Central memory CD8-positive, alpha-beta T cell (primary cell): ENCODE measurements at places on chromosomes 1 and 21.

GRCh38 chr1:228378090-228378872 is 28.4 kb downstream of the TRIM11 start:
- H3K27me3 ChIP-seq = peaks cover 24% of the 10 kb centered on the region
- peak overlapping the region; percentile 74 for H3K4me3 ChIP-seq
- H3K27ac ChIP-seq = no peak overlapping the region
- no peak for DNase-seq

DNA sequence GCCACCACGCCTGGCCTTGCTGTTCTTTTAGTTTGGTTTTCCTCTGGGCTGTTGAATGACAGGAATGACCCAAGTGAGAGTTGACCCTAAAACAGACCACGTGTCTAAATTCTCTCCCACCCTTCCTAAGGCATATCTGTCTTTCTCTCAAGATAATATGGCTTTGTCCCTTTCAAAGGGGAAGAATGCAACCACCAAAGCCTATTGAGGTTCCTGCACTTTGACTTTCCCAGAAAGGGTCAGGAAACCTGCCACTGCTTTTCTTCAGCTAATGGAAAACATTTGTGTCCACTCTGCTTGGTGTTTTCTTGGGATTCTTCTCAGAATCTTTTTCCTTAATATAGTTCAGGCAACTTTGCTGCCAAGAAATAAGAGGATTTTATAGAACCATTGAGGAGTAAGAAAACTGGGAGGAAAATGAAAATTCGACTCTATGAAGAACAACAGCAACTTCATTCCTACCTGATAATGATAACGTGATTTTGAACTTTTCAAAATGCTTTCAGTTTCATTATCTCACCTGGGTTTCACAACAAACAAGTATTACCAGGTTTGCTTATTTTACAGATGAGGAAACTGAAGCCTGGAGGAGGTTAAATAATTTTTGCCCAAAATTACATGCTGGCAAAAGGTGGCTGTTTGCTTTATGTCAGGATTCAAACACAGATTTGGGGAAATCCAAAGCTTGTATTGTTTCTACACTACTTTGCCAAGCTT is 6.9 kb downstream of the PLPP3 start:
- no peaks in the 10 kb centered on the region for H3K36me3 ChIP-seq
- no peaks in the 10 kb centered on the region for H3K4me1 ChIP-seq
- no peak overlapping the region for H3K27ac ChIP-seq

DNA sequence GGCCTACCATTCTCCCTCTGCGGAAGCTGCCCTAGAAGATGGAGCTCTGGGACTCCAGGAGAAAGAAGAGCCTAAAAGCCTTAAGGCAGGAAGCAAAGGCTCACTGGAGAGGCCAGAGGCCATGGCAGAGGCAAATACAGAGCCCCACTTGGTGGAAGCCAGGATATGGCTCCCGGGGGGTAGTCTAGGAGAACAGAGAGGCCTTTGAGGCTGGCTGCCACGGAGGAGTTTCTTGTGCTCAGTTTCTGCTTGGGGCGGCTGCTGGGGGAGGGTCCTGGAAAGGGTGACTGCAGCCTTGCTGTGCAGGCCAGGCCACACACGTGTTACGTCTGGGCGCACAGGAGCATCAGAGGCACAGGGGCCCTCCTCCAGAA is 5.4 kb downstream of the CC2D1B start:
- no peaks in the 10 kb centered on the region for H3K27me3 ChIP-seq
- no peak for DNase-seq
- H3K36me3 ChIP-seq = peaks cover 60% of the 10 kb centered on the region
- no peak overlapping the region for H3K4me3 ChIP-seq

DNA sequence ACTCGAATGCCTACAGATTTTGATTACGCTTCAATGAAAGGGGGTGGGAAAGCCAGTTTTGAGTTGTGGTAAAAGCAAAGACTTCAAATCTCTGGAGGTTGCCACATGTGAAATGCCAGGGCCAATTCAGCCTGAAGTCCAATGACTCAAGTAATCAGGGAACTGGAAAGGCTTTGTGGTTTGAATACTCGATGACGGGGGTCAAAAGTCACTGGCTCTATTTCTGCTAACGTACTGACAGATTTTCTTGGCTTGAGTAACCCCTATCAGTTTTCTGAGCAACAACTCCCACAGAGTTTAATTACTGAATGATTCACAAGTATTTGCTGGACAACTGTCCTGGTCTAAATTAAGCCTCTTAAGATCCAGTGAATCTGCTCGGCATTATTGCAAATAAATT is 152.2 kb downstream of the SIPA1L2 start:
- no peak overlapping the region for H3K27ac ChIP-seq
- H3K36me3 ChIP-seq = peaks cover 6% of the 10 kb centered on the region
- no peaks in the 10 kb centered on the region for H3K27me3 ChIP-seq
- H3K4me3 ChIP-seq = no peak overlapping the region

DNA sequence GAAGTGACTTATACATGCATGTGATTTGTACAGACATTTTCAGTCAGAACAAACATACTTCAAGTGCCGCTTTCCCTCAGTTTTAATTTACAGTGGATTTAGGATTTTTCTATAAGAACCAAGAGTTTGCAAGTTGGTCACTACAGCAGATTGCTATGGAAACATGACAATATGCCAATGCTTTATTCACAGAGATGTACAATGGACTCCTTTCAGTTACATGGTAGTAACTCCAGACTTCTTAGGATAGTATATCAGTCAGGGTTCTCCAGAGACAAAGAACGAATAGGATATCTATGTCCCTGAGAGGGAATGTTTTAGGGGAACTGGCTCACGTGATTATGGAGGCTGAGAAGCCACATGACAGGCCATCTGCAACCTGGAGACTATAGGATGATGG is 27.4 kb downstream of the IFI44 start:
- no peak overlapping the region for H3K4me3 ChIP-seq
- H3K27me3 ChIP-seq = no peaks in the 10 kb centered on the region
- no peak for DNase-seq
- H3K36me3 ChIP-seq = no peaks in the 10 kb centered on the region
- H3K4me1 ChIP-seq = peaks cover 6% of the 10 kb centered on the region
- no peak overlapping the region for H3K27ac ChIP-seq

DNA sequence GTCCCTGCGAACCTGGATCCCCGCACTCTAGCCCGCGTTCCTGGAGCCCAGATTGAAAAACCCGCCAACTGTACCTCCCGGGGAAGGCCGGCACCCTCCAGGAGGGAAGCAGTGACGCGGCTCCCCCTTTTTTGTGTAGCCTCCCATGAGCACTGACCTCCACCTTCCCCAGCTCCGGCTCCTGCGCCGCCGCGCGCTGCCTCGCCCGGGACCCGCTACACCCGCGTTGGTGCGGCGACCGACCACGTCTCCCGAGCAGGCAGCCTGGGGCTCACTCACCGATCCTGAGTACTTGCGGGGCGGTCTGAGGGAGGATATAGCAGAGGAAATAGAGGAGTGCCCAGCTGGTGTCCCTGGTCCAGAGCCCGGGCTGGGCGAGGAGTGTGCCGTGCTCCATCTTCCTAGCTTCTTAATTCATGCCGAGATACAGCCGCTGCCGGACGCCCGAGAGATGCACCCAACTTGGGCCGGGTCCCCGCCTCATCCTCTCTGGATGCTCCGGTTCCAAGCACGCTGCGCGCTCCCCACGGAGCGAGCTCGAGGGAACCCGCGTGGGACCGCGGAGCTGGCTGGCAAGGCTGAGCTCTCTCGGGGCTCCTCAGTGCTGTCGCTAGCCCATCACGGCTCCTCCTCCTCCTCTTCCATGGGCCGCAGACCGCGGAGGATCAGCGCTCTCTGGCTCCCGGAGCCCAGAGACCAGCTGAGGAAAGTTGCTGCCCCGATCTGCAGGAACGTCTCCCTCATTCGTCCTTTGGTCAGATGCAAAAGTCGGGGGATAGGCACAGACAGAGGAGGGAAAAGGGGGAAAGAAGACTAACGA is 482 bp downstream of the GRIK1 start:
- H3K36me3 ChIP-seq = no peaks in the 10 kb centered on the region
- no peak overlapping the region for H3K27ac ChIP-seq
- no peak for DNase-seq
- H3K27me3 ChIP-seq = peaks cover 18% of the 10 kb centered on the region

DNA sequence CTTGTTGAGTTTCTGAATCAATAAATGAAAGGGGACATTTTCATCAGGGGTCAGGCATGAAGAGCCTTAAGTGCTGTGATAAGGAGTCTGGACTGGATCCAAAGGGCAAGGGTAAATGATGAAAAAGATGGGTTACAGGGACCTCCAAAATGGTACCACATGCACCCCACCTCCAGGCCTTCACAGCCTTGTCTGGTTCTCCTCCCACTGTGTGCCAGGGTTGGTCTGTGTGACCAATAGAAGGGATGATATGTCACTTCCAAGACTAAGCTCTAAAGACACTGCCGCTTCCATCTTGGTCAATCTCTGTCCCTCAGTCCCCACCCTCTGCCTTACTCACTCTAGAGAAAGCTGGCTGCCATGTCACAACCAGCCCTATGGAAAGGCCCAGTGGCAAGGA is 140.6 kb downstream of the ZNF281 start:
- no peak overlapping the region for H3K27ac ChIP-seq
- DNase-seq = no peak
- no peaks in the 10 kb centered on the region for H3K4me1 ChIP-seq

GRCh38 chr21:26965040-26965906 is 1.6 kb downstream of the ADAMTS5 start:
- H3K36me3 ChIP-seq = peaks cover 1% of the 10 kb centered on the region
- no peak overlapping the region for H3K4me3 ChIP-seq
- peaks cover 32% of the 10 kb centered on the region for H3K27me3 ChIP-seq
- no peaks in the 10 kb centered on the region for H3K4me1 ChIP-seq

GRCh38 chr1:236767276-236767675 is 27.8 kb upstream of the MTR start:
- no peaks in the 10 kb centered on the region for H3K36me3 ChIP-seq
- H3K27me3 ChIP-seq = peaks cover 66% of the 10 kb centered on the region
- no peak overlapping the region for H3K27ac ChIP-seq
- no peaks in the 10 kb centered on the region for H3K4me1 ChIP-seq
- H3K4me3 ChIP-seq = no peak overlapping the region

GRCh38 chr1:2555634-2556276 is 416 bp upstream of the TNFRSF14 start:
- no peaks in the 10 kb centered on the region for H3K27me3 ChIP-seq
- H3K27ac ChIP-seq = peak overlapping the region; percentile 95
- DNase-seq = peak; percentile 49
- peaks cover 16% of the 10 kb centered on the region for H3K36me3 ChIP-seq

DNA sequence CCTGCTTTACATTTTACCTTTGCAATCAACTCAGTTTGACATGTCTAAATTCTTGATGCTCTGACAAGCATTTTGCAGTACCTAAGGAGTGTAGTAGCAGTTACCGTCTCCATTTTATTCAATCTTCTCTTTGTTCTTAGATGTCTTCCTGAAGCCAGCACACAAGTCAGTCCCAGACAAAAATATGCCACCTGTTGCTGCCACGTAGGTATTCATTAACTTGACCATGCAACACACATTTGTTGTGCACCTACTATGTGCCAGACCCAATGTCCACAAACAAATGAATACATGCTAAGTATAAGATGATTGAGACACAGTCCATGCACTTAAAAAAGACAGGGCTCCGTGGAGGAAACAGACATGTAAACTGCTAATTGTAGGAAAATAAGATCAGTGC is 81.5 kb upstream of the NGF start:
- no peak overlapping the region for H3K27ac ChIP-seq
- no peaks in the 10 kb centered on the region for H3K4me1 ChIP-seq

- H3K36me3 ChIP-seq = no peaks in the 10 kb centered on the region
- no peak overlapping the region for H3K4me3 ChIP-seq
- H3K4me1 ChIP-seq = no peaks in the 10 kb centered on the region
- no peak overlapping the region for H3K27ac ChIP-seq
- no peak for DNase-seq
- peaks cover 84% of the 10 kb centered on the region for H3K27me3 ChIP-seq
Measured at GRCh38 chr1:224762701-224763100, 146.6 kb downstream of the CNIH3 start.

- no peak overlapping the region for H3K4me3 ChIP-seq
- peaks cover 30% of the 10 kb centered on the region for H3K4me1 ChIP-seq
- H3K27ac ChIP-seq = no peak overlapping the region
- no peak for DNase-seq
Measured at GRCh38 chr1:77741316-77741715, 18.3 kb downstream of the USP33 start.

DNA sequence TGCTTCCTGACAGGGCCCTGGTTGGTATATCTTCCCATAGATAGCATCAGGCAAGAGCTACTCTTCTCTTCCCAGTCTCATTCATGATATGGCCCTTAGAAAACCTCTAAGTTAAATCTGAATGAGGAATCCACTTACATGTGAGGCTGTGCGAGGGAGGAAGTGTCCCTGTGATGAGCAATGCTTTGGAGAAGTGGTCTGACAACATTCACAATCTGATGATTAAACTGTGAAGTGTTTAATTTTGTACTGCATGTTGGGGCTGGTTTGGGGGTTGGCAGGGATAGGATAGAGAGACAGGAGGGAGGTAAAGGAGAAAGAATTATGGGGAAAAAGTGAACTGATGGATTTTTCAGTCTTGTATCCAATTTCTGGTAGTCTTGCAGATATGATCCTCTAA is 421.2 kb upstream of the DAB1 start:
- no peak overlapping the region for H3K4me3 ChIP-seq
- no peaks in the 10 kb centered on the region for H3K4me1 ChIP-seq
- peaks cover 10% of the 10 kb centered on the region for H3K27me3 ChIP-seq
- no peak overlapping the region for H3K27ac ChIP-seq

- H3K4me1 ChIP-seq = peaks cover 58% of the 10 kb centered on the region
- H3K27ac ChIP-seq = peak overlapping the region; percentile 80
- H3K36me3 ChIP-seq = peaks cover 17% of the 10 kb centered on the region
- DNase-seq = no peak
- peak overlapping the region; percentile 73 for H3K4me3 ChIP-seq
- no peaks in the 10 kb centered on the region for H3K27me3 ChIP-seq
Measured at GRCh38 chr1:109910963-109911798, 532 bp downstream of the CSF1 start.

- no peak for DNase-seq
- no peaks in the 10 kb centered on the region for H3K4me1 ChIP-seq
- peaks cover 30% of the 10 kb centered on the region for H3K27me3 ChIP-seq
Measured at GRCh38 chr1:55571767-55572166, 356.6 kb upstream of the USP24 start.

GRCh38 chr1:205670611-205671430 is 9.5 kb downstream of the SLC45A3 start:
- peaks cover 2% of the 10 kb centered on the region for H3K36me3 ChIP-seq
- DNase-seq = no peak
- H3K27ac ChIP-seq = no peak overlapping the region
- peaks cover 45% of the 10 kb centered on the region for H3K27me3 ChIP-seq
- no peak overlapping the region for H3K4me3 ChIP-seq
- peaks cover 8% of the 10 kb centered on the region for H3K4me1 ChIP-seq

GRCh38 chr1:113210248-113210647 is 137.2 kb downstream of the LRIG2 start:
- no peak for DNase-seq
- H3K36me3 ChIP-seq = peaks cover 1% of the 10 kb centered on the region
- no peak overlapping the region for H3K27ac ChIP-seq
- no peak overlapping the region for H3K4me3 ChIP-seq
- no peaks in the 10 kb centered on the region for H3K4me1 ChIP-seq

- no peak overlapping the region for H3K4me3 ChIP-seq
- no peaks in the 10 kb centered on the region for H3K27me3 ChIP-seq
- H3K4me1 ChIP-seq = no peaks in the 10 kb centered on the region
- no peak overlapping the region for H3K27ac ChIP-seq
- peaks cover 3% of the 10 kb centered on the region for H3K36me3 ChIP-seq
Measured at GRCh38 chr1:219215477-219215876, 41.8 kb downstream of the LYPLAL1 start.

GRCh38 chr1:179767996-179768395 is 24.9 kb downstream of the FAM163A start:
- no peaks in the 10 kb centered on the region for H3K36me3 ChIP-seq
- no peak for DNase-seq
- no peak overlapping the region for H3K27ac ChIP-seq
- no peaks in the 10 kb centered on the region for H3K4me1 ChIP-seq
